ENCODE measurements at places on chromosomes 12 and 14.

DNA sequence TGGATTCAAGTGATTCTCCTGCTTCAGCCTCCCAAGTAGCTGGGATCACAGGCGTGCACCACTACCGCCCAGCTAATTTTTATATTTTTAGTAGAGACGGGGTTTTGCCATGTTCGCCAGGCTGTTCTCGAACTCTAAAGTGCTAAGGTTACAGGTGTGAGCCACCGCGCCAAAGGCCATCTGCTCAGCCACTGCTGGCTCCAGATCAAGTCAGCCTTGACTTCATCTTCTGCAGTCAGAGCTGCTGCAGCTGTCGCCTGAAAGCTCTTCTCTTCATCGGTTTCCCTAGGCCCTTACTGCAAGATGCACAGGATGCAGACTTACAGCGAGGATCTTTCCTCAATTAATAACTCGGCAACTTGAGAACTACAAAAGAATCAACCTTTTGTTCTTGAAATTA is 66.8 kb downstream of the CLIP1 start:
- H3K27ac ChIP-seq, result no peak overlapping the region
- H3K36me3 ChIP-seq, result peaks cover 32% of the 10 kb centered on the region
- H3K4me1 ChIP-seq, result peaks cover 13% of the 10 kb centered on the region
- no peak overlapping the region for H3K4me3 ChIP-seq

- H3K4me1 ChIP-seq, result peaks cover 9% of the 10 kb centered on the region
- H3K4me3 ChIP-seq, result no peak overlapping the region
- H3K36me3 ChIP-seq, result no peaks in the 10 kb centered on the region
- no peak for DNase-seq
- peaks cover 9% of the 10 kb centered on the region for H3K27me3 ChIP-seq
Observed at GRCh38 chr12:75766263-75767160, 255.1 kb upstream of the KRR1 start.

DNA sequence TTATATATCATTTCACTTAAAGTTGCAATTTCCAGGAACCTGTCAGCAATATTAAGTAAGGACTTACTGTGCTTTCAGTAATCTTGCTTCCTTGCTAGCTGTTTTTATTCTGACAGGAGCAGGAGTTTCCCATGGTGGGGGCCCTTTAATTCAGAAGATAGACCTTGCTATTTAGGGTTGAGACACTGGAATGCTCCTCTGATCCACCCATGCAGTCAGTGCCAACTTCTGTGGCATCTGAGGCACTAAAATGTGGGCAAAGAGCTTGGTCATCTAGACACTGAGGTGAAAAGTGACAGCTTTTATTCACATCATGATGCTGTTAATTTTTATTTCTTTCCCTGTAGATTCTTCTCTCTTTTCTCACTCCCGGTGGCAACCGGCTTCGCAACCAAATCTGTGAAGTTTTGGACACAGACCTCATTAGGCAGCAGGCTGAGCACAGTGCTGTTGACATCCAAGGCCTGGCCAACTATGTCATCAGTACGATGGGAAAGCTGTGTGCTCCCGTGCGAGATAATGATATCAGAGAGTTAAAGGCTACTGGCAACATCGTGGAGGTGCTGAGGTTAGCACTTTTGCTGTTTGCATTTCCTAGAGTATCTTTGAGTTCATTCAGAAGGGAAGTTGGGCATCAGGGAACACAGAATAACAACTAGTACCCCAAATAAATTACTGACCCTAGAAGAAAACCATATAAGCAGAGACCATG is 18.8 kb downstream of the TCP11L2 start:
- no peaks in the 10 kb centered on the region for H3K4me1 ChIP-seq
- H3K4me3 ChIP-seq, result no peak overlapping the region
- peaks cover 20% of the 10 kb centered on the region for H3K36me3 ChIP-seq
- DNase-seq, result no peak
- H3K27ac ChIP-seq, result no peak overlapping the region

DNA sequence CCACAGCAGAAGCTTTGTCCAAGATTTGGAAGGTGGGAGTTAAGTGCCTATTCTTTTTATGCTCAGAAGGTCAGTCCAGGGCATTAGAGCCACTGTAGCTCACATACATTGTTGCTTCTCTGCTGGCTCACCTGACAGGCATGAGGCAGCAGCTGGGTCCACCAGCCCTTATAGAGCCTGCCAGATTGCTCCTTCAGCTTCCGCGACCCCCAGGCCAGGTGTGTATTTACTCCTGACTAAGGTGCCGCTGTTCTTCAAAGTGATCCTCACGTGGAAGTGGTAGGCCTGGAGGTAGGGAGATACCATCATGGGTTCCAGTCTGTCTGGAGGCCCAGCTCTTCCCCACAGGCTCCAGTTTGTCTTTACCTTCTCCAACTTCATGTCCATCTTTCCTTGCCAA is 17.5 kb upstream of the CPM start:
- no peak for DNase-seq
- peaks cover 4% of the 10 kb centered on the region for H3K27me3 ChIP-seq
- H3K27ac ChIP-seq, result no peak overlapping the region

DNA sequence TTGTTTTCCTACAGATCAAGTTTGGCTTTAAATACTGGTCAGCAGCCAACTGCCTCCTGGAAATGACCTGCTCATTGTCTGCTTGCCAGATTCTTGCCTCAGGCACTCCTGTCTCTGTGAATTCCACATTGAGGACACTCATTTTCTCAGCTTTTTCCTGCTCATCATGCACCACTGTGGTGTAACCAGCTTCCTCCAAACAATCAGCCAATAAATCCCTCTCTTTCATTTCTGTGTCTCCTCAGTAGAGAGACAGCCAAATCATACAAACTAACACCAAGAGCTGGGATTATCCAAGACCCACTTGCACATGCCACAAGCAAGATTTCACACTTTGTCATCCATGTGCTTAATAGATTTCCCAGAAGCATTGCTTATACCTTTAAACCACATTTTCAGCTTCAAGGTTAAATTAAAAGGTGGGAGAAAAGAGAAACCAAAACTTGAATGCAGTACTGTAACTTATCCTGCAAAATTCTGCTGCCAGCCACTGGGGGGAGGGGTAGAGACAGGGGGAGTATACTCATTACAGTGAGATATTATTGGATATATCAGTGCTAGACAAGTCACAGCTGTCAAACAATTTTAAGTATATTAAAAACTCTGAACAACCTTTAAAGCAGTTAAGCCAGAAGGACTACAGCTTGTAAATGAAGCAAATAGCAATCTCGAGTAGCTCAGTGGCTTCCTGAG is 105.0 kb downstream of the PPP2R5E start:
- DNase-seq, result peak; percentile 58
- H3K27me3 ChIP-seq, result no peaks in the 10 kb centered on the region
- peak overlapping the region; percentile 12 for H3K4me3 ChIP-seq
- peaks cover 11% of the 10 kb centered on the region for H3K36me3 ChIP-seq
- H3K27ac ChIP-seq, result peak overlapping the region; percentile 32
- peaks cover 62% of the 10 kb centered on the region for H3K4me1 ChIP-seq

GRCh38 chr12:96236221-96236822 is 42.1 kb downstream of the ELK3 start:
- H3K27ac ChIP-seq, result peak overlapping the region; percentile 48
- H3K27me3 ChIP-seq, result no peaks in the 10 kb centered on the region
- H3K4me3 ChIP-seq, result no peak overlapping the region
- H3K36me3 ChIP-seq, result peaks cover 38% of the 10 kb centered on the region
- peak; percentile 63 for DNase-seq

- DNase-seq, result no peak
- H3K27ac ChIP-seq, result no peak overlapping the region
- H3K4me3 ChIP-seq, result no peak overlapping the region
- H3K4me1 ChIP-seq, result peaks cover 61% of the 10 kb centered on the region
- peaks cover 59% of the 10 kb centered on the region for H3K36me3 ChIP-seq
Observed at GRCh38 chr12:66160704-66161103, 9.1 kb downstream of the TMBIM4 start.

DNA sequence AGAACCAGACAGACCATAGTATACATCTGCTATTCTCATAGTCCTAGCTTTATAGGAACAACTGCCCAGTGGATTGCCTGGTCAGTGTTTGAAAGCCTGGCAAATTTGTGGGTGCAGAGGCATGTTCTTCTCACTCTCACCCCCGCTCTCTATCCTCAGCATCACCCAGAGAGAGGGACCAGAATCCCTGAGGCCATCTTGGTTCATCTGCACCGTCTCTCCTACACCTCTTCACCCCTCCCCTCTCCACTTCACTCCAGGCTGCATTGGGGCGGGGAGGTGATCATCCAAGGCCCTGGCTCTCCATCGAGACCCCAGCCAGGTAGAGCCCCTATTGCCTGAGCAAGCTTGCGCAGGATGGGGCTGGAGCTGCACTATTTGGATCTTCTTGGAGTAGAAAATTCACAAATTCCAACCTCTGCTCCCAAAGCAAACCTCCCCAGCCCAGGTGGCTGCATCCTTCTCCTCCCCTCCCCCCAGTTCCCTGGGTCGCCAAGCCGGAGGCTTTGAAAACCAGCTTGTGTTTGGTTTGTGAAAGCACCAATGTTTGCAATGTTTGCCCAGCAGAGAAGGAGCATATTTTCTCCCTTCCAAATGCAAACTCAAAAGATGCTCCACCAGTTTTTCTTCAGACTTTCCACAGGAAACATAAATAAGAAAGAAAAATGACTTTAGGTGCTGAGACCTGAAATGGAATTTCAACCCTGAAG is 18.6 kb upstream of the COL2A1 start:
- H3K4me1 ChIP-seq, result no peaks in the 10 kb centered on the region
- no peak overlapping the region for H3K27ac ChIP-seq
- H3K36me3 ChIP-seq, result no peaks in the 10 kb centered on the region
- no peak for DNase-seq
- no peak overlapping the region for H3K4me3 ChIP-seq
- peaks cover 8% of the 10 kb centered on the region for H3K27me3 ChIP-seq

Data from activated CD4-positive, alpha-beta T cell treated with anti-CD3 and anti-CD28 coated beads for 36 hours (primary cell).